CD4-positive, alpha-beta memory T cell (primary cell): ENCODE measurements at places on chromosomes 7 and 10. TPM values are rescaled to one million over a fixed set of nuclear protein-coding genes. Genes with fewer than 3 reads are reported as not detected.

GRCh38 chr7:45700556-45700955 lies 126.4 kb downstream of the ADCY1 start:
- DNase-seq: no peak

DNA sequence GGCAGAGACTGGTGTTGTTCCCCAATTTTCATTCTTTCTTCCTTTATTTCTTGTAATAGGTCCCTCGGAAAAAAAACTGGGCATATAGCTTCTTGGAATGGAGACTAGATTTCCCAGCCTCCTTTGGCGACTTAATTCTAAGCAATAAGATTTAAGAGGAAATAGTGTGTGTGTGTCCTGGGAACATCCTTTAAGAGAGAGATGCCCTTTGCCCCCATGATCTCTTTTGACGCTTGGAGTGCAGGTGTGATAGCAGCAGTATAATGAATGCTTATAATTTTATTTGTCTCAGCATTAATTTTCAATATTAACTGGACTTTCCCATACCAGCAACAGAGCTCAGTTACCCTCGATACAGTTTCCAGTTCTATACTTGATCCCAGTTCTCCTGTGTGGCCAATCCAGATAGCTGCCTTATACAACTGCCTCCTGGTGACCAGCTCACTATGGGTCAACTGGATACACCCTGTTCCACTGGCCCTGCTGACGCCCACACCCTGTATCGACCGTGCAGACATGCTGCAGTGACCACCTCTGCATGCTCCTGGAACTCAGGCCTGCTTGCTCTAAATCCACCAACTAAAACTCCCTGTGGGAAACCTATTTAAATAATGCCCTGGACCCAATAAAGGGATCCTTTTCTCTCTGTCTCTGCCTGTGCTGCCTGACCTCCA lies 13.9 kb downstream of the TMEM176A start:
- DNase-seq: no peak

DNA sequence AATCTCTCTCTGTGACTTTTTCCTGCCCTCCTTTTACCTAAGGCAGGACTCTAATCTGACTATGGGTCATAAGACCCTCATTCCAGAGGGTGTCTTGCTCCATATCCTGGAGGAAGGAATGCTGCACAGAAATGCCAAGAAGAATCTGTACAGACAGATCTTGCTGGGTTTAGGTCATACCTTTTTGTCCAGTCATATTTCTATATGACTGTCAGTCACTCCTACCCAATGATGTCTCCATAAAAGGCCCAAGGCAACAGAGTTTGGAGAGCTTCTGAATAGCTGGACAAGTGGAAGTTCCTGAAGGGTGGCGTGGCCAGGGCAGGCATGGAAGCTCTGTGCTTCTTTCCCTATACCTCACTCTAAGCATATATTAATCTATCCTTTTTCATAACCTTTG lies 47.5 kb downstream of the FEZF1 start:
- no peak for DNase-seq

SP8 gene
- not detected for total RNA-seq

NAT16 gene
- not detected for total RNA-seq
